Natural killer cell treated with Interleukin-12 subunit alpha and Interleukin-12 subunit beta and Interleukin-15 and Interleukin-18, amount 100 ng/mL, for 72 hours (primary cell): ENCODE measurements at places on chromosomes 13 and 19. TPM values are rescaled to one million over a fixed set of nuclear protein-coding genes. Genes with fewer than 3 reads are reported as not detected.

DNA sequence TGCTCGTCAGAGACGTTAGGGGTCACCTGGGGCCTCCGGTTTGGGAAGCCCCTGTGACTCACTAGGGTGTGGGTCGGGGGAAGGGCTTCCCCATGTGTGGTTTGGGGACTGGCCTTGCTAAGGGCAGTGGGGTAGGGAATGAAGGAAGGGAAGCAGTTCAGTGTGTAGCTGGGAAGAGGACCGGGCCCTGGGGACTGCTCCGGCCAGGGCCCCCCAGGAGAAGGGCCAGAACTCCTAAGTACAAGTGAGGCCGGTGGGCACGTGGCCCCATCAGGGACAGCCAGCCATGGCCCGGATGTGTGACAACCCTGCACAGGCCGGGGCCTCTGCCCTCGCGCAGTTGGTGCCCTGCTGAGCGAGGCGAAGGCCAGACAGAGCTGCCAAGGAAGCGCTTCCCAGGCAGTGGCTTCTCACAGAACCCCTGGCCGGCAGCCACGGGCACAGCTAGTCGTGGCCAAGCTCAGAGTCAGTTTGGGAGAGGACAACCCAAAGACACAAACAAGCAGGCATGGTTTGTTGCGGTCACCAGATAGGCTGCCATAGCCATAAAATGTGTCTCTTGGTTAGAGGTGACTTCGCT, 25.7 kb downstream of the TEX29 start:
- no peaks in the 10 kb centered on the region for H3K36me3 ChIP-seq
- H3K4me3 ChIP-seq = no peak overlapping the region
- H3K27ac ChIP-seq = no peak overlapping the region

- no peak overlapping the region for H3K27ac ChIP-seq
- no peak for DNase-seq
- H3K27me3 ChIP-seq = peaks cover 4% of the 10 kb centered on the region
- H3K4me1 ChIP-seq = no peaks in the 10 kb centered on the region
- H3K36me3 ChIP-seq = no peaks in the 10 kb centered on the region
These were observed 11.3 kb downstream of the STARD13 start for GRCh38 chr13:33274264-33274663.

- peak overlapping the region; percentile 32 for H3K4me3 ChIP-seq
- no peaks in the 10 kb centered on the region for H3K27me3 ChIP-seq
- H3K36me3 ChIP-seq = no peaks in the 10 kb centered on the region
These were observed 508 bp downstream of the ZBTB7A start for GRCh38 chr19:4066176-4066606.

- H3K27ac ChIP-seq = no peak overlapping the region
- no peaks in the 10 kb centered on the region for H3K4me1 ChIP-seq
- H3K36me3 ChIP-seq = no peaks in the 10 kb centered on the region
- no peak for DNase-seq
These were observed 66.8 kb downstream of the MRPL57 start for GRCh38 chr13:21243045-21243897.

GRCh38 chr19:51566489-51567100, 4.5 kb upstream of the ZNF175 start:
- H3K4me3 ChIP-seq = no peak overlapping the region
- H3K4me1 ChIP-seq = peaks cover 10% of the 10 kb centered on the region
- peaks cover 6% of the 10 kb centered on the region for H3K36me3 ChIP-seq
- H3K27me3 ChIP-seq = peaks cover 41% of the 10 kb centered on the region
- DNase-seq = no peak
- no peak overlapping the region for H3K27ac ChIP-seq

GRCh38 chr19:51637362-51637978, 7.3 kb upstream of the SIGLEC5 start:
- no peak for DNase-seq
- H3K27me3 ChIP-seq = peaks cover 24% of the 10 kb centered on the region
- H3K27ac ChIP-seq = no peak overlapping the region
- H3K4me1 ChIP-seq = peaks cover 7% of the 10 kb centered on the region
- peak overlapping the region; percentile 61 for H3K4me3 ChIP-seq

GRCh38 chr13:49110913-49111170, 109.3 kb upstream of the MLNR start:
- H3K27me3 ChIP-seq = no peaks in the 10 kb centered on the region
- H3K4me1 ChIP-seq = peaks cover 16% of the 10 kb centered on the region
- H3K36me3 ChIP-seq = peaks cover 8% of the 10 kb centered on the region
- no peak overlapping the region for H3K27ac ChIP-seq

DNA sequence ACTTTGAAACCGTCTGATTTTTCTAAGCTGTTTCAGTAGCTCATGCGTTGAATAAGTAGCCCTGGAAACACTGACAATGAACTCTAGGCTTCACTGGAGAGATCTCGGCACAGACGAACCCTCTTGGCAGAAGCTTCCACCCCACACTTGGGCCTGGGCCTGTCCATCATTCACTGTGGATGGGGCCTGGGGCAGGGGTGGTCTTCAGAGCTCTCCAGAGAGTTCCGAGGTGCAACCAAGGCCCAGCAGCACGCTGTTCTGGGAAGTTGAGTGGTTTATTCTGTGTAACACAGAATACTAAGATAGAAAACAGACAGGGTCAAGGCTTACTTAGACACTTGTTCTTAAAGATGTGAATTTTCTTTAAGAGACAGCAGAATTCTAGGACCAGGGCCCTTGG, 21.9 kb downstream of the NAXD start:
- no peaks in the 10 kb centered on the region for H3K4me1 ChIP-seq
- no peak for DNase-seq
- H3K27me3 ChIP-seq = no peaks in the 10 kb centered on the region
- no peak overlapping the region for H3K27ac ChIP-seq
- no peak overlapping the region for H3K4me3 ChIP-seq

DNA sequence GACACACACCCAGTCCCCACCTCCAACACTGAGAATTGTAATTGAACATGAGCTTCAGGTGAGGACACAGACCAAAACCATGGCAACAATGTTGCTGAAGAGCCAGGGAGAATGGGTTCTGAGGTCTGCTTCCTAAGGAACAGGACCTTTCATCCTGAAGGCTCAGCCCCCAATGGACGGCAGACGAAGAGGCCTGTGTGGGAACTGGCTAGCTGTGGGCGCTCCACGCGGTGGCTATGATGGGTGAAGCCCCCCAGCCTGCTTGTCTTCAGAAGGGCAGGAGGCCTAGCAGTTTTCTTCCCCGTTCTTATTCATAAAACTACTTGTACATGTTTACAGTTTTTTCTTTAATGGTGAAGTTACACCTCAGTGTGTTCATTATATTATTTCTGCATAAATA, 136.1 kb upstream of the SPACA7 start:
- no peak overlapping the region for H3K27ac ChIP-seq
- no peak for DNase-seq
- H3K4me3 ChIP-seq = no peak overlapping the region
- H3K4me1 ChIP-seq = no peaks in the 10 kb centered on the region
- H3K36me3 ChIP-seq = no peaks in the 10 kb centered on the region

GRCh38 chr19:46892252-46893179, 31.7 kb downstream of the ARHGAP35 start:
- DNase-seq = no peak
- no peak overlapping the region for H3K4me3 ChIP-seq
- no peaks in the 10 kb centered on the region for H3K36me3 ChIP-seq

GRCh38 chr19:16325641-16326400, 1.2 kb downstream of the KLF2 start:
- no peaks in the 10 kb centered on the region for H3K27me3 ChIP-seq
- peak overlapping the region; percentile 79 for H3K4me3 ChIP-seq
- peaks cover 36% of the 10 kb centered on the region for H3K4me1 ChIP-seq
- H3K27ac ChIP-seq = peak overlapping the region; percentile 62

DNA sequence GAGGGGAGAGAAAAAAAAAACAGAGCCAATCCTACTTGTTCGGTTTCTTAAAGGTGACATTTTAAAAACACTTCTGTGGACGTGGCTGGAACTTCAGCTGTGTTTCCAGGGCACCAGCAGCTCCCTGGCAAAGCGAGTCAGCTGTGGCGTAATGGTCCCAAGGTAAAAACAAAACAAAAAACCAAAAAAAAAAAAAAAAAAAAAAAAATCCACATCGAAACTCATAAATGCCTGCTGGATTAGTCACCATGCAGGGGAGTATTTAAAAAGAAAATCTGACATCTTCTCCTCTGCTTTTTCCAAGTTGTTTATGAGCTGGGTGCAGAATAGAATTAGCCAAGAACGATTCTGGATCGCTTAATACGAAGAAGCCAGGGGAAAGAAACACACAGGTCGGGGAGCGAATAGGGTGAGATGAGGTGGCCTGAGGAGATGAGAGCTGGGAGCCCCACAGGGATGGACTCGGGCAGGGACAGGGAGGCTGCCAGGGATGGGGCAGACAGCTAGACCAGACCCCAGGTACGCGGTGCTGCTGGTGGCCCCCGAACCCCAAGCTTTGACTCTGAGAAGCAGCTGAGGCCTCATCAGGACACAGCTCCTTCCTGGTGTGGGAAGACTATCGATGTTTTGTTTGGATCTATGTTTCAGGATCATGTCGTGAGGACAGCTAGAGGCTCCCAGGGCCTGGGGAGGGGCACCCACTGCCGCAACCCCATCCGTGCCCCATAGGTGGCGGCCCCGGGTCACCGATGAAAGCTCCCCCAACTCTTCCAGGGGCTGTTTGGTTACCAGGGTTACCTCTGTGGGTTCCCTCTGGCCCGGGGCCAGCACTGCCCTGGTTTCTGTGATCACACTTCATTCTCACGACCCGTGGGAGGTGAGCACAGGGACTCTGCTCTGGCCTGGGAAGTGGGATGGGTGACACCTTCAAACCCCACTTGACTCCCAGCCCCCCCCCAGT, 3.1 kb upstream of the CTXN1 start:
- H3K27ac ChIP-seq = no peak overlapping the region
- H3K4me3 ChIP-seq = no peak overlapping the region
- DNase-seq = no peak
- H3K36me3 ChIP-seq = no peaks in the 10 kb centered on the region

DNA sequence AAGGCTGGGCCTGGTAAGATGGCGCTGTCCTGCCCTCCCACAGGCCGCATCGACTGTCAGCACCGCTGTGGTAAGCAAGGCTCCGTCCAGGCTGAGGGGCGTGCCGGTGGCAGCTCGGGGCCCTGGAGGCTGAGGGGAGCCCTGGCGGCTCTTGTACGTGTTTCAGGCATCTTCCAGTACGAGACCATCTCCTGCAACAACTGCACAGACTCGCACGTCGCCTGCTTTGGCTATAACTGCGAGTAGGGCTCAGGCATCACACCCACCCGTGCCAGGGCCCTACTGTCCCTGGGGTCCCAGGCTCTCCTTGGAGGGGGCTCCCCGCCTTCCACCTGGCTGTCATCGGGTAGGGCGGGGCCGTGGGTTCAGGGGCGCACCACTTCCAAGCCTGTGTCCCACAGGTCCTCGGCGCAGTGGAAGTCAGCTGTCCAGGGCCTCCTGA, 1.2 kb downstream of the IZUMO4 start:
- peaks cover 5% of the 10 kb centered on the region for H3K36me3 ChIP-seq
- no peak overlapping the region for H3K4me3 ChIP-seq
- H3K4me1 ChIP-seq = peaks cover 28% of the 10 kb centered on the region
- H3K27me3 ChIP-seq = no peaks in the 10 kb centered on the region

- DNase-seq = no peak
- no peak overlapping the region for H3K4me3 ChIP-seq
- H3K36me3 ChIP-seq = no peaks in the 10 kb centered on the region
- H3K4me1 ChIP-seq = no peaks in the 10 kb centered on the region
These were observed 61.8 kb downstream of the IRS2 start for GRCh38 chr13:109724603-109725002.

DNA sequence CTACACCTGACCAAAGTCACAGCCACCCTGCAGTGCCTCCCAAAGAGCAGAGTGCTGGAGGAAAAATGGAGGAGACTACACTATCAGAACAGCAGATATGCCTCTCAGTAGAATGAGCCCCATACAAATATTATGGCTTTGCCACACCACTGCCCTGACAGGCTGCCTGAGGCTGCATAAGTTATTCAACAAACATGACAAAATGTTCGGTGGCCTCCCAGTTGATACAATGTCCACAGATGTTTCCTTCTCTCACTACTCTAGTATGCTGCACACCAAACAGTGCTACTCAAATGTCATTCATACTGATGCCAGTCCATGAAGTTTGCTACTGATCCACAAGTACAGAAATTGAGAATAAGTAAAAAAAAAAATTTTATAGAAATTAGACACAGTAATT, 41.0 kb downstream of the N4BP2L2 start:
- no peak for DNase-seq
- no peaks in the 10 kb centered on the region for H3K36me3 ChIP-seq
- no peak overlapping the region for H3K27ac ChIP-seq
- no peak overlapping the region for H3K4me3 ChIP-seq

DNA sequence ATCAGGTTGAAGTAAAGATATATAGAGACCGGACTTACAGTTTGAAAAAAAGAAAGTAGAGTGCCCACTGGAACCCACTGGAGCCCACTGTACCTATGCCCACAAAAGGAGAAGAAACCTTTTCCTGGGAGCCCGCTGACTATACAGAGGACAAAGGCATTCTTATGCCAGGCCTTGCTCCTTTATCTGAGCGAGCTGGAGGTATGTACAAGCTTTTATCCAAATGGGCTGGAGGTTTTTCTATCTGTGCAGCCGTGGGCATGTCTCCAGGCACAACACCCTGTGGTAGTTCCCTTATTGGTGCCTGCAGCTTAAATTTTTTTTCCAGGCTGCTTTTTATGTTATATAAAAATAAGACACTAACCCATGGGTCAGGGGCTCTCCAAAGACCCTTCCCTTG, 8.4 kb downstream of the ZNF234 start:
- H3K36me3 ChIP-seq = peaks cover 62% of the 10 kb centered on the region
- no peak for DNase-seq
- H3K4me1 ChIP-seq = no peaks in the 10 kb centered on the region
- no peak overlapping the region for H3K4me3 ChIP-seq

GRCh38 chr19:14528419-14529253, 758 bp upstream of the TECR start:
- H3K27ac ChIP-seq = peak overlapping the region; percentile 86
- peak overlapping the region; percentile 96 for H3K4me3 ChIP-seq
- H3K4me1 ChIP-seq = peaks cover 8% of the 10 kb centered on the region

DNA sequence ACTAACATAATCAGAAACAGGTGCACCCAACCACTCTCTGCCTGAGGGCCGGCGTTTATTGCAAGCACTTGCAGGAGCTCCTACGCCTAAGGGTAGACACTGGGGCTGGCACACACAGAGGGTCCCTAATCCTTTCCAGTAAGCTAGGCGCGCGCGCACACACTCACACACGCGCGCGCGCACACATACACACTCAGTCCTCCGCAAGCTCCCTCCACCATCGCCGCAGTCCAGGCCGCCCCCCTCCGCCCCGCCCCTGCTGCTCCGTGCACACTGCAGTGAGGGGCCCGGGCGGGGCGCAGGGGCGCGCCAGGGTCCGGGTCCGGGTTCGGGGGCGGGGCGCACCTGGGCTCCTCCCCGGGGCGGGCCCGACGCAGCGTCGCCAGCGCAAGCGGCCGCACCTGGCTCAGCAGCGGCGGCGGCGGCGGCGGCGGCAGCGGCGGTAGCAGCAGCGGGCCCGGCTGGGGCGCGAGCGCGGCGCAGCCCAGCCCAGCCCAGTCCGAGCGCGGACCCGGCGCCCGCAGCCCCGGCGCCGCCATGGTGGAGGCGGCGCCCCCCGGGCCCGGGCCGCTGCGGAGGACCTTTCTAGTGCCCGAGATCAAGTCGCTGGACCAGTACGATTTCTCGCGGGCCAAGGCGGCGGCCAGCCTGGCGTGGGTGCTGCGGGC, at the start of gene CAMSAP3:
CAMSAP3 (plus strand) TSS at position 398 of the 668 bp plus-strand sequence; CDS start at position 538, 140 bp downstream.
- H3K4me1 ChIP-seq = peaks cover 5% of the 10 kb centered on the region
- peaks cover 41% of the 10 kb centered on the region for H3K27me3 ChIP-seq
- peak within 1 kb of the TSS; percentile 34 for H3K4me3 ChIP-seq
- H3K36me3 ChIP-seq = no peaks in the 10 kb centered on the region
- no peak within 1 kb of the TSS for H3K27ac ChIP-seq
- no peak for DNase-seq

The SLC17A7 gene
- total RNA-seq = not detected

The LILRA5 gene
- total RNA-seq = not detected

The NPAS1 gene
- not detected for total RNA-seq

The SMIM44 gene
- not detected for total RNA-seq

The CEACAM3 gene
- not detected for total RNA-seq

The ZNF544 gene
- 40.9 TPM for total RNA-seq

The ZSWIM4 gene
- 9.7 TPM for total RNA-seq

The CERS1 gene
- not detected for total RNA-seq

The POLR2E gene
- 168 TPM for total RNA-seq
